ENCODE measurements at places on chromosomes 16 and 17. TPM values are rescaled to one million over a fixed set of nuclear protein-coding genes. Genes with fewer than 3 reads are reported as not detected.

Gene CES3
- total RNA-seq: 227 TPM

Gene CEP295NL
- 1.1 TPM for total RNA-seq

Gene ODAD4
- total RNA-seq: not detected

Gene IGFALS
- not detected for total RNA-seq

Gene HEATR9
- not detected for total RNA-seq

Gene HS3ST3B1
- total RNA-seq: 5.4 TPM

Gene NLGN2
- total RNA-seq: 9.9 TPM

Gene NPIPB13
- total RNA-seq: 9.9 TPM

Gene HS3ST3A1
- total RNA-seq: 20.6 TPM

Gene TBC1D26
- total RNA-seq: not detected

Gene GPT2
- 20.8 TPM for total RNA-seq

Gene HS3ST2
- 0.40 TPM for total RNA-seq

Gene PDE6G
- total RNA-seq: not detected

Gene PRCD
- total RNA-seq: 10.7 TPM

Gene NKIRAS2
- total RNA-seq: 28.9 TPM

Gene P2RX1
- 27.2 TPM for total RNA-seq

Gene CCL8
- total RNA-seq: 20.6 TPM

Gene EME2
- 68.0 TPM for total RNA-seq

Gene GNGT2
- not detected for total RNA-seq

Gene AOC3
- total RNA-seq: 3.3 TPM

All from Peyer's patch (tissue), 4 donors.